ENCODE measurements at places on chromosomes 2 and 18.

DNA sequence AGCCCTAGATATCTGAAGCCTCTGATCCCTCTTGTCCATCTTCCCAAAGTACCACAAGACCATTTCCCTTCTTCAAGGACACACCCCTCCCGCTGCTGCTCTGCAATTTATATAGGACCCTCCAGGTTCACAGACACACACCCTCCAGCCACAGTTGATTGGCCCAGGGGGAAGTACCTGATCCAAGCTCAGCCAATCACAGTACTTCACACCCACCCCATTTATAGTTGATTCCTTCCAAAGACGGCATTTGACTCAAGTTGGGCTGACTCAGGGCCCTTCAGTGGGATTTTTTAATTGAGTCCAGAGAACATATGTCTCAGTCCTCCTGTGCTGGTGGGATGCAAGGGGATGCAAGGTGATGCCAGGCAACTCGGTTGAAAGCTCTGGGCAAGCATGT, 59.2 kb downstream of the GYPC start:
- no peak for DNase-seq

DNA sequence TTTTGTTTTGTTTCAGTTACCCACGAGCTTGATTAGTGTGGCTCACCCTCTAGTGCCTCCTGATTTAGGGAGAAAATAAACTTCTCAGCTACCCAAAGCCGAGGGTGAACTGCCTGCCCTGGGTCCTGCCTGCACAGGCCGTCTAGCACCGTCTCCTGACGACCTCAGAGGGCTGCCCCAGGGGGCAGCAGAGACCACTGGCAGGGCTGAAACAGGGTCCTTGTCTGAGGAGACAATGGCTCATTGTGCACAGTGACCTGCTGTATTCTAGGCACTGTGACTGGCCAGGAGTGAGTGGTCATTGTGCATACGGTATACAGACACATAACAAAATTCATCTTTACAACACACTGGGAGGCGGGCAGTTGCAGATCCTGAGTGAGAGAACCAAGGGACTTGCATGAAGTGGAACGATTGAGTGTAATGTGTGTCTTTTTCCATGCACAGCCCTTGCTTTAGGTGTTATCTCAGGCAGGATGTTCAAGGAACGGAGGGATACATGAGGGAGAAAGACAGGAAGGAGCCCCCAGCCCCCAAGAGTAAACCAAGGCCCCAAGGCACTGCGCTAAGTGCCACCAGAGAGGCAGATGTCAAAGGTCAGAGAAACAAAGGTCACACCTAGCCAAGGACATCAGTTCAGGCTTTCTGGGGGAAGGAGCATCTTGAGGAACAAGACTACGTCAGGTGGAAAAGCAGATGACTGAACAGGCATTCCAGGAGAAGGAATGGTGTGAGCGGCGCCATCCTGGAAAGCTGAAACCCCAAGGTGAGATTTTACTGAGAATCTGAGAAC, 421.3 kb downstream of the LPIN1 start:
- DNase-seq: peak; percentile 63

- DNase-seq: no peak
Measured at GRCh38 chr2:146764301-146764700, 1080.5 kb upstream of the ACVR2A start.

GRCh38 chr18:79915161-79916127, 36.0 kb downstream of the SLC66A2 start:
- no peak for DNase-seq

- no peak for DNase-seq
Measured at GRCh38 chr2:46023165-46023854, 273.9 kb upstream of the EPAS1 start.

DNA sequence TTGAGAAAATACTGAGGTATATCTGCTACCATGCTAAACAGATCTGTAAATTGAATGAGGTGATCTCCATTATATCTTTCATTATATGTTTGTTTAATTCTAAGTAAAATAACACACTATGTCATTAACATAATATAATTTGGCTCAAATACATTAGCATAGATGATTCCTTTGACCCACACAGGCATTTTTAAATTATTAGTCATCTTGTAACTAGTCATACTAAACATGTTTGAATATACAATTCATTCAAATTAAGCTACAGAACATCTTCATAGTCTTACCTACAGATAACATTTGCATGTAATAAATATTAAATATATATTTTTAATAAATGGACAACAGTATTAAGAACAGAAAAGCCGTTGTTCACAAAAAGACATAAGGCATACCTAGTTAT, 52.7 kb upstream of the KYNU start:
- DNase-seq: no peak

DNA sequence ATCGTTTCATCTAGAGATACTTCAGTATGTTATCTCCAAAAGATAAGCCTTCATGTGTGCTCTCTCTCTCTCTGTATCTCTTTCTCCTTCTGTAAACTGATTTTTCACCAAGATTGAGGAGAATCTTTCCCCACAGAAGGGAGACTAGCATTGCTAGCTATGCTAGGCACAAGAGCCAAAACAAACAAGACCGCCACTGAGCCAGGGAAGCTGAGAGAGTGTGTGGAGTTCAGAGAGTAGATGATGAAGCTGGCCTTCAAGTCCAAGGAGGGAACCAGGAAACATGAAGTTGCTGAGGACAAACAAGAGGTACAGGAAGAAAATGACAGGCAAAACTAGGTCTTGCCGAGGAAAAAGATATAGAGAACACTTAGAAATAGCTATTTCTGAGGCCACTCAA, 23.4 kb downstream of the DAPL1 start:
- no peak for DNase-seq

Measured in kidney (tissue), 22 donors.